Motor neuron (in vitro differentiated cells): ENCODE measurements at places on chromosomes 5 and 9. TPM values are rescaled to one million over a fixed set of nuclear protein-coding genes. Genes with fewer than 3 reads are reported as not detected.

DNA sequence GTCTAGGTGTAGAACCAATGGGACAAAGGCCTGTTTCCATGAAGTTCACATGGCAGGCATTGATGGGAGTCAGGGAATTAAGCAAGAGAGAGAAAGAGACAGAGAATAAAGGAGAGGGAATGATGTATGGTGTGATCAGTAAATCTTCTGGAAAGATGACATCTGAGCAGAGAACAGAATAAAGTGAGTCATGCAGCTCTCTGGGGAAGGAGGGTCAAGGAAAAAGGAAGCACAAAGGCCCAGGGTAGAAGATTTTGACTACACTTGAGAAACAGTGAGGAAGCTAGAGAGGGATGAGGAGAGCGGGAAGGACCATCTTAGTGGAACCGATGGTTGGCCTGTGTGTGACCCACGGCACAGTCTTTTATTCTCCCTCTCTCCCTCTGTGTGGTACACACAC lies 425.9 kb downstream of the SPOCK1 start:
- no peak for ATAC-seq

DNA sequence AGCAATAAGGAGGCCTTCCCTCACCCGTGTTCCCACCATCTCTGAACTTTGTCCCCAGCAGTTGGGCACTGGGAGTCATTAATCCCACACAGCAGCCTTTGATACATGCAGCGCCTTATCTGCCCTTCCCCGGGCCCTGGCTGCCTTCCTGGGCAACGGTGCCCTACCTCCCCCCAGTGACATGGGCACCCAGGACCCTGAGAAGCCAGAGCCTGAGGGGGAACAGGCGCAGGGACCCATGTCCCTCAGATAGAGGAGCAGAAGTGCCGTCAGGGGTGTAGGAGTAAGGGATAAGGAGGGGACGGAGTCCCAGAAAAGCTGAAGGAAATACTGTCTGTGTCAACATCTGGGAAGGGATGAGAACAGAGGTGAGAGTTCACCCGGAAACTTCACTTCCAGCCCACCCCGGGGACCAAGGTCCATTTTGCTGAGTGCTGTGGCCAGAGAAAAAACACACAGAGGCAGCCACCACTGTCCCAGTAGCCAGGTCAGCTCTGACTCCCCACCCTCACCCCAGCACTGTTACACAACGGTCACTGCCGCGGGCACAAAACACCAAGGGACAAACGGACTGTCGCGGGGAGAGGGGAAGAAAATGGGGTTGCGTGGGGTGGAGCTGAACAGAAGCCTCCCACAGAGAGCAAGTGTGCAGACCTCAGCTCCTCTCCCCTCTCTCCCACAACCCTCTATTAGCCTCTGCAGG lies 3.8 kb downstream of the PCDH1 start:
- ATAC-seq, result no peak

- peak; percentile 27 for ATAC-seq
These were observed 2.5 kb downstream of the TLE1 start for GRCh38 chr9:81686614-81687520.

DNA sequence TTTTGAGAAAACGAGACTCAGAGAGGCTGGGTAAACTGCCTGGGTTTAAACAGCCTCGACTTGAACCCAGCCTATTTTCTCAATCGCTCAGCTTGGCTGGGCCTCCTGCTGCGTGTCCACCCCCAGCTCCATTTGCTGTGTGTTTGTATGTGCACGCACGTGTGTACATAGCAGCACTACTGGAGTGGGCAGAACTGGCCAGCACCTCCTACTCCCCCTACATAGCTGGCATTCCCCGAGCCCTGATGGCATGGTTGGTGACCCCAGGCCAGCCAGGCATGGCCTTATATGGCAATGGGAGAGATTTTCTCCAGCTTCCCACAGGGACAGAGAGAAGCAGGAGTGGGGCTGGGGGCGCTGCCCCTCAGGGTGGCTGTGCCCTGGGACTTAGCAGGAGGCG lies 4.1 kb downstream of the AIF1L start:
- no peak for ATAC-seq

GRCh38 chr5:172788771-172789686 lies 18.0 kb upstream of the DUSP1 start:
- ATAC-seq, result peak; percentile 89

DNA sequence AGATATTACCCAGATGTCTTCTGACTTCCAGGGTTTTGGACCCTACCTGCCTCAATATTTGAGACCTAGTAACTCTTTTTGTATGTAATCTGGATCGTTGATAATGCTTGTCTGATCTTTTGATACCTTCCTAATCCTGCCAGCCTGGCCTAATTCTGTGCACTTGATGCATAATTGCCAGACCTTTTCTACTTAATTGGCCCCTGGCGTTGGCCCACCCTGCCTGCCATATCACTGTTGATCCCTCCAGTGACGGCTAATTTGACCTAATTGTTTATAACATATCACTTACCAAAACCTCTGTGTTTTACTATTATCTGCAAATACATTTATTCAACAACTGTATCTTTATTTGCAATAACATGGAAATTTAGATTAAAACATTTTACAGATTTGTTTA lies 49.0 kb downstream of the SLC44A1 start:
- ATAC-seq, result no peak

The ANKHD1 gene
- total RNA-seq, result 37.0 and 44.5 TPM in 2 replicates
